CD8-positive, alpha-beta memory T cell (primary cell): ENCODE measurements at places on chromosomes 12 and 14. TPM values are rescaled to one million over a fixed set of nuclear protein-coding genes. Genes with fewer than 3 reads are reported as not detected.

- DNase-seq = no peak
Observed at GRCh38 chr12:57745485-57745881, 644 bp downstream of the TSPAN31 start.

DNA sequence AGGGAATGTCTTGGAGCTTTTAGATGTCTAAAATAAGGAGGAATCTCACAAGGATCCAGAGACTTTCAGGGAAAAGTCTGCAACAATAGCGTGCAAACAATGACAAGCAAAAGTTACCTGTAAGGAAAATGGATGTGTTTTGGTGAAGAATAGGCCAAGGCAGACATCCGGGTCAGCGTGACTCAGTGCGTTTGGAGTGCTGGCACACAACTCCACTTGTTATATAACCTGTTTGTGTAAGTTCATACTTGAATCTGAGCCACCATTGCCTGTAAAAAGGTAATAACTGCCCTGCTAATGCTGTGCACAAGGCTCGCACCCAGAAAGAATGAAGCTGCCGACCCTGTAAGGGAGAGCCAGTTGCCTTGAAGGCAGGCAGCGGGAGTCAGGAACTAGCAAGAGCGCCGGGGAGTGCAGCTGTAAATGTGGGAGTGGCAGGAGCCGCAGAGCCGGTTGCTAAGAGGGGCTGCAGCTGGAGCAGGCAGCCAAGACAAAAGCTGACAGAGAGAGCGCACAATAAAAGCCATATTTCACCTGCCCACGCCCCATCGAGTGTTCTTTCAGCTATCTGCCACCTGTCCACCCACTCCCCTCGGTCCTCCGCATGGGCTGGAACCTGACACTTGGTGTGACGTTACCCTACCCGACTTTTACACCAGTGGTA, 638.5 kb upstream of the MIS18BP1 start:
- no peak for DNase-seq

DNA sequence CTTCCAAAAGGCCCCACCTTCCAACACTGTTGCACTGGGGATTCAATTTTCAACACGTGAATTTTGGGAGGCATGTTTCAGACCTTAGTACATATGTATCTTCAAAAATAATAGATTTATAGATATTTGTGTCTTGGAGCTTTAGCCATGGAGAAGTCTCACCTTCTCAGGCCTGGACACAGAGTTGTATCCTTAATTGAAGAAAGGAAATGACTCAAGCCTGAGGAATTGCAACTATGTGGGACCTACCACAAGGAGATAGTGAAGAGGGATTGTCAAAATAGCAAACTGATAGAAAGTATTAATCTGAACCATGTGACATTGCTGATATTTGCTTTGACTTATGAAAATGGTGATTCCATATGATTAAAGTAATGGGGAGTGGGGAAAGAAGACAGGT, 89.8 kb downstream of the ACSS3 start:
- no peak for DNase-seq

- DNase-seq = no peak
Observed at GRCh38 chr14:58923751-58924405, 264.6 kb upstream of the DAAM1 start.

Gene NKX2-1
- not detected for total RNA-seq

Gene SLC8A3
- total RNA-seq = 0.09 TPM

Gene TC2N
- total RNA-seq = 45.2 TPM
